ENCODE measurements at places on chromosomes 2 and 18.

DNA sequence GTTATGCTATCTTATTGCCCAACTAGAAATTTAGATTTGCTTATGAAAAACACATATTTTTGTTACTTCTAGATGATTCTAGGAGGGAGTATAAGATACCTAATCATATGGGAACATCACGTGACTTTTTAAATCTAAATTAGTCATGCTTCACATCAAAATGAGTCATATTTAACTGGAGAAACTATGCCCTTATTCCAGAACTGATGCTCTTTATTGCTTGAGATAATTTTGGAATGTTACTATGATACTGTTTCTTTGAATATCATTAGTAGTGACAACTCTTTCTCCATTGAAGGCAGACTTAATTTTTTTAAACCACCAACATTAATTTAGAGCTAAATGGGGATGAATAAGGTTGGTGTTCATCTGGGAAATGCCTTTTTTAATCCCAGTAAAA, 19.9 kb upstream of the ELAC1 start:
- no peak for DNase-seq

DNA sequence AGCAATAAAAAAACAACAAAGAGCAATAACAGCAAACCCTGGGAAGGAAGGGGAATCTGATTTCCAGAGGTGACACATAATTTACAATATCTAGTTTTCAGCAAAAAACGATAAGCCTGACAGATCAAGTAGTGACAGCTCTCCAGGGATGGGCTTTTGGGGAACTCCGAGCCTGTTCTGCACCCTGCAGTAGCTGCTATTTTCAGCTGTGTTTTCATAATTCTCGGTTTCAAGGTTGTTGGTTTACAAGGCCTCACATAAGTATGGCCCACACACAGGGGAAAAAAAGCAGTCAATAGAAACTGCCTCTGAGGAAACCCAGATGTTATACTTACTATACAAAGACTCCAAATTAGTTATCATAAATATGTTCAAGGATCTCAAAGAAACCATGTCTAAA, 67.7 kb upstream of the CTLA4 start:
- no peak for DNase-seq

GRCh38 chr2:12341215-12341614, 375.5 kb upstream of the TRIB2 start:
- no peak for DNase-seq

- no peak for DNase-seq
Measured at GRCh38 chr18:63312737-63313395, 6.7 kb downstream of the BCL2 start.

Data from NCI-H2171 (cell line).